AG04450 (cell line): ENCODE measurements at places on chromosomes 6 and 20.
A peak's percentile ranks its signal among the peaks of the same experiment; 100 is the strongest.

DNA sequence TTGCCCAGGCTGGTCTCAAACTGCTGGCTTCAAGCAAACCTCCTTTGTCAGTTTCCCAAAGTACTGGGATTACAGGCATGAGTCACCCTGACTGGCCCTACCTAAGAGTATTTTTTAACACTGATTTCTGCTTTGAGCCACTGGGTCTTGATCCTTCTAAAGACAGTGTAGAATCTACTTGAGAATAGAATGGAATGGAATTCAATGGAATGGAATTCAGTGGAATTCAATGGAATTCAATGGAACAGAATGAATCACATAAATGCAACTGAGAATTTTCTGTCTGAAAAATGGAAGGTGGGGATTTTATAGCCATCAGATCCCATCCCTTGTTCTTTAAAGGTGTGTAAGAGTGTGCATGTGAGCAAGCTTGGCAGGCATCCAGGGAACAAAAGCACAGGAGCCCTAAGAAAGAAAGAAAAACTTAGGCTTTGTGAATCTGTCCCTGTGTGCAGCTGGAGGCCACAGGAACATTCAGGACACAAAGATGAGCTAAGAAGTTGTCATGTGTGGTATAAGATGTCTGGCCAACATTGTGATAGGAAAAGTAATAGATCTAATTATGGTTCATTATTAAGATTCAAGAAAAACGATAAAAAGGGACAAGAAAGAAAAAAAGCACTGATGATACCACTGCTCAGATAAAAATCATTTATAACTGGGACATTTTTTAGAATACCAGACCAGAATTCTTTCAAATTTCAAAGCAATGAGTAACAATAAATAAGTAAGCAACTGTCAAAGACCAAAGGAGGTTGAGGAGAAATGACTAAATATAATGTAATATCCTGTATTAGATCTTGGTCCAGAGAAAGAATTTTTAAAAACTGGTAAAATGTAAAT lies 681.0 kb upstream of the GJE1 start:
- DNase-seq = peak; percentile 32

DNA sequence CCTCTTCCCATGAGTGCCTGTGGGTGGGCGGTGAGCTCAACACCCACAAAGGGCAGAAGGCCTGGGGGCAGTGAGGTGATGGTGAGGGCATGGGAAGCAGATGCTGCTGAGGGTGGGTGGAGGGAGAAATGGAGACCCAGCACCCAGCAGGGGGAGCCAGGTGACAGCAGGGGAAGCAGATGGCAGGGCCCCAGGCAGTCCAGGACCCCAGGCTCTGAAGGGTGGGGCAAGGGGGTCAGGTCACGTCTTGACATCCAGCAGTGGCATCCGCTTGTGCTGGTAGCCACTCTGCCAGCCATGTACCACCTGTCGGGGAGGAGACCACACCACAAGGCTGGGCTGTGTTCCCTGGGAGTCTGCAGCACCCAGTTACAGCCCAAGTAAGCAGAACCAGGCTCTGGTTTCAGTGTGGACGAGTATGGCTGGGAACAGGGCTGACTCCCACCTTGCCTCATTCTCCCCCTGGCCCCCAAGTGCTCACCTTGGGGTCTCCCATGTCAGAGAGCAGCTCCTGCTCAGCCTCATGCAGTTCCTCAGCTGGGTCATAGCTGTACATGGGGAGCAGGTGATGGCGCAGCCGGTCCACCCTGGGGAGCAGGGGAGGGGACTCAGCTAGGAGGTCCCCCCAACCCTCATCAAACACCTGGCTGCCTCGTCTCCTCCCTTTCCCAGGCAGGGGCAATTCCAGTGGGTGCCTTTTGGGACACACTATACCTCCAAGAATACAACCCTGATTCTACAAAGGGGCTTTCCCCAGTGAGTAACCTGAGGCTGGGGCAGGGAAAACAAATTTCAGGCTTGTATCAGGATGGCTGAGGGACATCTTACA lies 2.0 kb downstream of the SMIM29 start:
- no peak for DNase-seq

DNA sequence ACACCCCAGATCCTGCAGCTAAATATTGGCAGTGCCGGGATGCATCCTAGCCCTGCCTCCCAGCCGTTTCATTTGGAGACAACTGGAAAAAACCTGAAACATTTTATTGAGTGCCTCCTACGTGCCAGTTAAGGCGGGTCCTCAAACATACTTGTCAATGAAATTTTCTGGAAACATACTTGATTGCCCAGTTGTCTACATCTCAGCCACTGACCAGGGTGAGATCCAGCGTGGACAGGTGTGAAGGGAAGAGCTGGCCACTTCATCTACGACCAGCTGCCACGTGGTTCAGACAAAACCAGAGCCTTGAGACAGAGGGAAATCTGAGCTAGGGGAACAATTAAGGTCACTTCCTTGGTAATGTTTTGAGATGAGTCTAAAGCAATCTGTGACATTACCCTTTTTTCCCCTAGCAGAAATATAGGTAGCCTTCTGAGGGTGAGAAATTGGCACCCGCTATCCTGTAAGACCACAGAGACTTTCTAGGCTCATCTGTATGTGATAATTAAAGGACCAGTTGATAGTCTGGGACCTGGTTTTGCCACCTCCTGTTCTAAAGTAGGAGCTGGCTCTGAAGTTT lies 116.3 kb upstream of the MTHFD1L start:
- no peak for DNase-seq

DNA sequence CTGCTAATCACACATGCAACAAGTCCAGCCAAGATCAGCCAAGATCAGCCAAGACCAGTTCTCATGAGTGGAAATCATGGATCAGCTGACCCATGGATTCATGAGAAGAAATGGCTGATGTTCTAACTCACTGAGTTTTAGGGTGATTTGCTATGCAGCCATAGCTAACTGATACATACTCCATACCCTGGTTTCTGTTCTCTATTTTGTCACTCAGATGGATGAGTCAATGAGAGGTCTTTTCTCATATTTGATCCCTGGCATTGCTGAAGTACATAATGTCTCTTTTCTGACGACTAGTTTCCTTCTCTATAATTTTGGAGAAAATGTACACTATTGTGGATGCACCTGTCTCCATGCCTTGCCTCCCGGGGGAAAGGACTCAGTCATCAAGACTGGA lies 118.4 kb upstream of the LY86 start:
- DNase-seq = no peak

- DNase-seq = no peak
Observed at GRCh38 chr6:110296241-110297025, 61.7 kb downstream of the METTL24 start.
